ENCODE measurements at places on chromosomes 4 and X. TPM values are rescaled to one million over a fixed set of nuclear protein-coding genes. Genes with fewer than 3 reads are reported as not detected.
A peak's percentile ranks its signal among the peaks of the same experiment; 100 is the strongest.

The PPEF2 gene
- not detected for total RNA-seq

DNA sequence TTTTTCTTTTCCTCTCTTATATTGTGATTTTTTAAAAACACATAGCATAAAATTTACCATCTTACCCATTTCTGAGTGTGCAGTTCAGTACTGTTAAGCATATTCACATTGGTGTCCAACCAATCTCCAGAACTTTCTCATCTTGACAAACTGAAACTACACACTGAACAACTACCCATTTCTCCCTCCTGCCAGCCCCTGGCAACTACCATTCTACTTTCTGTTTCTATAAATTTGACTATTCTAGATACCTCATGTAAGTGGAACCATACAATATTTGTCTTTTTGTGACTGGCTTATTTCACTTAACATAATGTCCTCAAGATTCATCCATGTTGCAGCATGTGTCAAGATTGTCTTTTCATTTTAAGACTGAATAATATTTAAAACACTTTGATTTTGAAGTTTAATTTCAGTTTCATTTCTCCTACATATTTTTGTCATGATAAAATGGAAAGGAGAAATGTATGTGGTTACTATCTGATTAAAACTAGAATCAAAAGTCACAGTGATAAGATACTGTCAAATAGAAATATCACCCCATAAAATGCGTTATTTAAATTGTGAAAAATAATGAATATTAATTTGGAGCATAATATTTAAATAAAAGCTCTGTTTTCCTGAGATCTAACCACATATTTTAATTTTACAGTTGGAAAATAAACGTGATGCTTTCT, 122.8 kb downstream of the DIPK2B start:
- peaks cover 22% of the 10 kb centered on the region for H3K4me1 ChIP-seq
- H3K36me3 ChIP-seq: peaks cover 22% of the 10 kb centered on the region
- no peaks in the 10 kb centered on the region for H3K27me3 ChIP-seq
- peak overlapping the region; percentile 62 for H3K4me3 ChIP-seq
- peak overlapping the region; percentile 93 for H3K27ac ChIP-seq

The CYTL1 gene
- not detected for total RNA-seq

DNA sequence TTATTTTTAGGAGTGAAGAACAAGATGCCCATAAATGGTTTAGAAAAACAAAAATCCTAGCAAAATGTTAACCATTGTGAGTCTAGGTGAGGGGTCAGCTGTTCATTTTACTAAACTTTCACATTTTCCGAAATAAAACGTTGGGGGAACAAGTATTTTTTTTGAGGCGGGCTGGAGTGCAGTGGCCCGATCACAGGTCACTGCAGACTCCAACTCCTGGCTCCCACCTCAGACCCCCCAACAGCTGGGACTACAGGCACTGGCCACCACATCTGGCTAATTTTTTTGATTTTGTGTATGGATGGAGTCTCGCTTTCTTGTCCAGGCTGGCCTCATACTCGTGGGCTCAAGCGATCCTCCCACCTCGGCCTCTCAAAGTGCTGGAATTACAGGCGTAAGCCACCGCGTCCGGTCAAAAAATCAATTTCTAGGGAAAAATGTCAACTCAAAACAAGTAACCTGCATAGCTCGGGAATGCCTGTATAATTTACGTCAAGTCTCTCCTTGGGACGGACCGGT, 742 bp upstream of the TAF1 start:
- H3K4me3 ChIP-seq: peak overlapping the region; percentile 98
- no peak for DNase-seq
- peak overlapping the region; percentile 95 for H3K27ac ChIP-seq
- no peaks in the 10 kb centered on the region for H3K27me3 ChIP-seq
- H3K36me3 ChIP-seq: peaks cover 10% of the 10 kb centered on the region
- peaks cover 14% of the 10 kb centered on the region for H3K4me1 ChIP-seq

GRCh38 chrX:138877746-138878145, 166.2 kb upstream of the FGF13 start:
- no peak for DNase-seq
- no peaks in the 10 kb centered on the region for H3K36me3 ChIP-seq
- H3K27ac ChIP-seq: no peak overlapping the region
- no peaks in the 10 kb centered on the region for H3K4me1 ChIP-seq
- no peaks in the 10 kb centered on the region for H3K27me3 ChIP-seq

GRCh38 chr4:63620271-63620670, 789.0 kb downstream of the TECRL start:
- H3K27ac ChIP-seq: no peak overlapping the region
- H3K4me1 ChIP-seq: no peaks in the 10 kb centered on the region
- no peaks in the 10 kb centered on the region for H3K36me3 ChIP-seq
- DNase-seq: no peak

- H3K36me3 ChIP-seq: peaks cover 56% of the 10 kb centered on the region
- no peak overlapping the region for H3K4me3 ChIP-seq
- no peak overlapping the region for H3K27ac ChIP-seq
- no peak for DNase-seq
- H3K27me3 ChIP-seq: no peaks in the 10 kb centered on the region
Observed at GRCh38 chr4:142121448-142122350, 485.3 kb downstream of the IL15 start.

The COX7B gene
- 341 TPM for total RNA-seq

GRCh38 chr4:147103403-147103946, 157.8 kb upstream of the TTC29 start:
- H3K27ac ChIP-seq: no peak overlapping the region
- H3K36me3 ChIP-seq: no peaks in the 10 kb centered on the region
- H3K4me3 ChIP-seq: no peak overlapping the region
- no peaks in the 10 kb centered on the region for H3K4me1 ChIP-seq

DNA sequence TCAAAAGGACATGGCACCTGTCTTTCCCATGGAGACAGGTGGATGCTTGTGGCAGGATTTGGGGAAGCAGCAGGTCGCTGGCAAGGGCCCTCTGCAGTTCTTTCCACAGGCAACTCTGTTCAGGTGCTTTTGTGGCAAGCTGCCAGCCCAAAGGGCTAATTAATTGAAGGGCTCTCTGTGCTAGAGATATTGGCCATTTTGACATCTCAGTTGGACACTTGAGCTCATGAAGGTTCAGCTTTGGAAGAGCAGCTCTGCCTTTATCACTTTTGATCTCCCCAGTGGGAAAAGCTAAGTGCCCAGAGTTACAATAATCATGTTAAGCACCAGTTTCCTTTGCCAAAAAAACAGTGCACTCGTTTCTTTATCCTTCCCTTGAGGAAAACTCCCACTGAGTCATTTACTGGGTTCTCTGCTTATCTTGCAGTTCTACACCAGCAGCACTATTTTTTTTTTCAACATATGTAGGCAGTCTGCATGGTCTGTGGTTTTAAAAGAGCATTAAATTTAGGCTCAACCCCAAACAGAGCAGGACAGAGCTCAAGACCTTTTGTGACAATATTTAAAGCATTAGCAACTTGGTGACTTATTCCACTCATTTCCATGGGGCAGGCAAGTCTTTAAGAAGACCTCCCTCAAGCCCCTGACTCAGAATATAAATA, 336.4 kb upstream of the RASGEF1B start:
- peaks cover under 1% of the 10 kb centered on the region for H3K36me3 ChIP-seq
- H3K4me1 ChIP-seq: no peaks in the 10 kb centered on the region
- H3K27ac ChIP-seq: no peak overlapping the region
- no peak for DNase-seq

The ZNF718 gene
- total RNA-seq: 11.6 TPM

- H3K4me3 ChIP-seq: no peak overlapping the region
- no peaks in the 10 kb centered on the region for H3K27me3 ChIP-seq
- no peaks in the 10 kb centered on the region for H3K4me1 ChIP-seq
Observed at GRCh38 chr4:108398316-108398715, 222.1 kb upstream of the RPL34 start.

The TGIF2LX gene
- not detected for total RNA-seq

The TMPRSS11A gene
- total RNA-seq: not detected

- H3K27me3 ChIP-seq: no peaks in the 10 kb centered on the region
- no peaks in the 10 kb centered on the region for H3K36me3 ChIP-seq
- H3K4me1 ChIP-seq: no peaks in the 10 kb centered on the region
- no peak for DNase-seq
Observed at GRCh38 chr4:74742185-74742584, 52.1 kb downstream of the BTC start.

DNA sequence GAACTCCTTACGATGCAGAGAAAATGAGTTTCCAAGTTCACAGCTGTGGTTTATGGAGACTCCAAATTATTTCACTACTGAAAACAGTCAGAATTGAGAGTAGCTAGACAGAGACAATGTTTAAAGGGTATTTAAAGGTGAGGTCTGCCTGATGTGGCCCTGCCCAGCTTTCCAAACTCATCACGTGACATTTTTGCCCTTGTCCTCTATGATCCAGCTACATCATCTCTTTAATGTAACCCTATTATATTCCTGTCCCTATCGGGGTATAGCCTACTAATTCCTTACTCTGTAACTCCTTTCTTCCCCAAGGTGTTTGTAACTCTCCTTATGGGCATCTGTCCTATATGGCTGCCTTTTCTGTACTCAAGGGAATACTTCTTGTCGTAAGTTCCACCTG, 297.2 kb downstream of the GRXCR1 start:
- no peaks in the 10 kb centered on the region for H3K27me3 ChIP-seq
- H3K4me1 ChIP-seq: no peaks in the 10 kb centered on the region
- DNase-seq: no peak
- no peak overlapping the region for H3K4me3 ChIP-seq
- no peak overlapping the region for H3K27ac ChIP-seq

The SERPINA7 gene
- not detected for total RNA-seq

- DNase-seq: no peak
- H3K4me3 ChIP-seq: no peak overlapping the region
- H3K27me3 ChIP-seq: peaks cover 32% of the 10 kb centered on the region
- no peak overlapping the region for H3K27ac ChIP-seq
- H3K4me1 ChIP-seq: peaks cover 2% of the 10 kb centered on the region
Observed at GRCh38 chr4:146023334-146023967, 84.8 kb upstream of the ZNF827 start.

- no peaks in the 10 kb centered on the region for H3K36me3 ChIP-seq
- no peaks in the 10 kb centered on the region for H3K4me1 ChIP-seq
- peaks cover 9% of the 10 kb centered on the region for H3K27me3 ChIP-seq
- H3K27ac ChIP-seq: no peak overlapping the region
- no peak overlapping the region for H3K4me3 ChIP-seq
Observed at GRCh38 chrX:2550328-2551020, 49.7 kb upstream of the DHRSX start.

The PITX2 gene
- not detected for total RNA-seq

DNA sequence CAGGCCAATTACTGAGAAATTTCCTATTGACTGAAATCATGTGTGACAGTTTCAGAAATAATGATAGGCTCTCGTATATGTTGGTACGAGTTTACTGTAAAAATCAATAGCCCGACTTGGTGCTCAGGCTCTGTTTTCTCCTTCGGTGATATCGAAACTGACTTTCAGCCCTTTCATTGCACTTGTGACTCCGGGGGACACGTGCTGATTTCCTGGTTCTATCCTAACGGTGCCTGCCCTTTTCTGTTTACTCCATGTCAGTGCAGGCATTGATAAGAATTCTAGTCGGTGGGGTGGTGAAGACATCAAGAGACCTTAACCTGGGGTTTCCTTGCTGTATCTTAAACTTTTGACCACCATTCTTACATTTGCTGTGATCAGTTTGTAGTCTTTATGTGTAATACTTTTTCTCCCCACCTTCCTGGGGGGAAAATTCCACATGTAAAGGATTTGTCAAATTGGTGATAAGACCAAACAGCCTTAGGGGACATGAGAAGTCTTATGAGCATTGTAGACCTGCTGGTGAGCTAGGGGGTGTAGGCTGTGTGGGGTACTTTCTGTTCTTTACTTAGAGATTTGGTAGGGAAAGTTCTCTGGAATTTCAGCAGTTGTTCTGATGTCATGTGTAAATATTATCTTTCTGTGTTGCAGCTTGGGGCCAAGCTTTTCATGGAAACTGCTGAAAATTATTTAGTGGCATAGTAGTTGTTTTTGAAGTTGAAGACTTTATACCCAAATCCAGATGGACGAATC, 52.7 kb downstream of the TMEM131L start:
- no peak for DNase-seq
- peaks cover 76% of the 10 kb centered on the region for H3K4me1 ChIP-seq
